ENCODE measurements at places on chromosomes 4 and X.

DNA sequence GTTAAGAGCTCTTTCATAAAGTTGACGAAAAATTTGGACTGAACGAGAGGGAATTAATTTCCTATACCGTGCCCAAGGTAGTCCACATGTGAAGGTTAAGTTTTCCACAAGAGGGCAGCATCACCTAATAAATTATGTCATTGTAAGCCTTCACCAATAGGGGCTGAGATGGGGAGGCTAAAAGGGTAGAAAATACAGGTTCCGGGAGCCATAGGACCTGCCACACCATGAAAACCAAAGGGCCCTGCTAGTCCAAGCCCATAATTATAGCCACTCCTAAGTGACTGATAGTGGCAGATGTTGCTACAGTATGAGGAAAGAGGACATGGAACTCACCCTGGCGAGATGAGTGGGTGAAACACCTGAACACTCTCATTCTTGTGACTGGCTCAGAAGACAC is 122.2 kb downstream of the SHROOM4 start:
- peak; percentile 54 for DNase-seq

GRCh38 chrX:146934256-146934655 is 119.7 kb upstream of the CXorf51A start:
- no peak for DNase-seq

DNA sequence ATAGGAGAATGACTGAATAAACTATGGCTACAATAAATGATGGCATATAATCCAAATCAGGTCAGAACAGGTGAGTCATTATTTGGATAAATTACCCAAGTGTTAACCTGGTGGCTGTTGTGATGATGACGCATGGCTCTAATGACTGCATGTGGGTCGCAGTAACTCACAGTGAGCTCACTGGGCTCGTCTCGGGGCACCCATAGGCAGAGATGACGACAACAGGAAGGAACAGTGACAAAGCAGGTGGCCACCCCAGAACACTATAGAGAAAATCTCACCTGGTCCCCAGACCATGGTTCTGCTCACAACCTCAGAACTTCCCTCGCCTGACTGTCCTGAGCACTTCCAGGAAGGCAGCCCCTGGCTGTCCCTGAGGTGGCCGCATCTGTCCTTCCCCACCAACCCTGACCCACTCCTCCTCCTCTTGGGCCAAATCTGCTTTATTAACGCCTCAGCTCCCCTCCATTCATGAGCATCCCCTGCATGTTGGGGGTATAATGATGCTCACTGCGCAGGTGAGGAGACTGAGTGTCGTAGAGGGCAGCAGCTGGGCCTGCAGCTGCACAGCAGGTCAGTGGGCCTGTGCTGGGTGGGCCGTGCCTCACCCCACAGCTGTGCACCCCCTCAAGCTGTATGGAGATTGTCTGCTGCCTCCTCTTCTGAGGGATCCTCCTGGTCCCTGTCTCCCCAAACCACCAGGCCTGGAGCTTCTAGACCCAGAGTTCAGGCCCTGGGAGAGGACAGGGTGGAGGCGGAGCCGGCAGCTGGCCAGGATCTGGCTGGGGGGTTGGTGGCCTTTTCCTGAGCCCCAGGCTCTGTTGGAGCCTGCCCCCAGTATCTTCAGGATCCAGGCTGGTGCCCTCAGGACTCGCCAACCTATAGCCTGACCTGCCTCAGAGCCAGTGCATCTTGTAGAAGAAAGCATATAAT is 30.9 kb upstream of the FAM156A start:
- no peak for DNase-seq

DNA sequence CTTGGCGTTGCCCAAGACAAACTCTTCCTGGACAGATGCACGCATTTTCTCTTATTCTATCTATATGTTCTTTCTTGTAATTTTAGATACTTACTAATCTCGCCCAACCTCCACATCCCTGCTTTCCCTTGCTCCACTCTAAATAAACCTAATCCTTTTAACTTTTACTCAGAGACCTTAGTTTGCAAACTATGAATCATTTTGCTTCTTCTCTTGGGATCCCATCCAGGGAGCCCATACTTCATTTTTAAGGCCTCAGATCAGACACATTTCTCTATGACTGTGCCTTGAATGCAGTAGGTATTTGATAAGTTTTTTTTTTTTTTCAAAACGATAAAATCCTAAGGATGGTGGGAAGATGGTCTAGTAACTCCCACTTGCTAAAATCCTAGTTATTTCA is 353.8 kb upstream of the HAND2 start:
- no peak for DNase-seq

DNA sequence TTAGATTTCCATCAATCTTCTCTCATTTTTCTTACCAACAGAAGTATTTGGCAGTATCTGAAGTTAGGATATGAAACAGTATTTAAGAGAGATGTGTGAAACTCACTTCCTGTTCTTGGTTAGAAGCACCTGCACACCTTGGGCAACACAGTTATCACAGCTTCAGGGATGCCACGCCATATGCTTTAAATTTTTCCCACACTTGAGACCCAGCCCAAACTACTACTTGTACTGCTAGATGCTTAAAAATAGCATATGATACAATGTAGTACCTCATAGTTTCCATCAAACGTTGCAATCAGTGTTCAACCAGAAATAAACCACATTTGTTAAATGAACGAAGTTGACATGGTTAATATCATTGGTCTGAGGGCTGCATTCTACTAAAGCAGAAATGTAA is 725.1 kb upstream of the FRG1 start:
- no peak for DNase-seq

DNA sequence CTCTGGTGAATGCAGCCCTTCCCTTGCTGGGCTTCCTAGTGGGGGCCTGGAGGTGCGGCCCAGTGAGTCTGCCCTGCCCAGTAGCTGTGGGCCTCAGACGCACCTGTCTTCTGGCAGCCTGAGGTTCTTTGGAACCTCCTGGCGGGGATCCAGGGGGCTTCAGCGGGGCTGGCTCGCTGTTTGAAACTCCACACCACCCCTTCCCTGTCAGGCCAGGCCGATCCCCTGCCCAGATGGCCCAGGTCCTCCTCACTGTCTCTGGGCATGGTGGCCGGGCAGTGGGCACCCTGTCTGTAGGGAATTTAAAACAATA is 10.7 kb upstream of the NKX1-1 start:
- DNase-seq: no peak

- DNase-seq: no peak
These were observed 78.1 kb upstream of the FSTL5 start for GRCh38 chr4:162241857-162242256.

- DNase-seq: no peak
These were observed 42.3 kb downstream of the KLF3 start for GRCh38 chr4:38706301-38706700.

- DNase-seq: no peak
These were observed 216.4 kb upstream of the TET2 start for GRCh38 chr4:104930298-104930697.
